Cardiac atrium fibroblast (primary cell): ENCODE measurements at places on chromosomes 16 and 17. TPM values are rescaled to one million over a fixed set of nuclear protein-coding genes. Genes with fewer than 3 reads are reported as not detected.

The FOXF1 gene
- total RNA-seq: 0.16 TPM in 1 of 2 replicates, not detected in the other

The FBXO39 gene
- total RNA-seq: not detected in 2 replicates

The C16orf92 gene
- total RNA-seq: not detected in 2 replicates

The ABCC11 gene
- not detected in 2 replicates for total RNA-seq

The USP6 gene
- total RNA-seq: not detected in 2 replicates

The GRAPL gene
- 1.9 TPM in 1 of 2 replicates, not detected in the other for total RNA-seq

The IL32 gene
- 9.7 and 131 TPM in 2 replicates for total RNA-seq

The SMTNL2 gene
- total RNA-seq: not detected in 2 replicates

The BCL6B gene
- total RNA-seq: 0.90 and 4.7 TPM in 2 replicates

The ADAM11 gene
- total RNA-seq: 1.5 and 2.2 TPM in 2 replicates

The IRX6 gene
- not detected in 2 replicates for total RNA-seq

The AOC3 gene
- total RNA-seq: not detected in 2 replicates

The SLC47A2 gene
- total RNA-seq: not detected in 2 replicates

The RBFOX1 gene
- total RNA-seq: not detected in 2 replicates

The ABCA9 gene
- total RNA-seq: 44.6 and 49.3 TPM in 2 replicates

The PRAC2 gene
- total RNA-seq: not detected in 2 replicates

The TPPP3 gene
- not detected in 2 replicates for total RNA-seq

The CA4 gene
- total RNA-seq: not detected in 2 replicates

The SLC9A5 gene
- 0.18 and 0.32 TPM in 2 replicates for total RNA-seq

The GAST gene
- total RNA-seq: not detected in 2 replicates

The MEAK7 gene
- 12.3 and 13.4 TPM in 2 replicates for total RNA-seq

The CD300LF gene
- not detected in 2 replicates for total RNA-seq

The ORC6 gene
- total RNA-seq: 7.8 and 8.3 TPM in 2 replicates

The THUMPD1 gene
- 34.2 and 50.4 TPM in 2 replicates for total RNA-seq

The TPSG1 gene
- not detected in 2 replicates for total RNA-seq

The CPNE7 gene
- 0.81 and 4.3 TPM in 2 replicates for total RNA-seq

The CA5A gene
- not detected in 2 replicates for total RNA-seq
